ENCODE measurements at places on chromosomes 2 and 18.

- no peak for DNase-seq
These were observed 42.0 kb downstream of the FMNL2 start for GRCh38 chr2:152376968-152377367.

- DNase-seq = no peak
These were observed 3.1 kb downstream of the WNT10A start for GRCh38 chr2:218883491-218884490.

DNA sequence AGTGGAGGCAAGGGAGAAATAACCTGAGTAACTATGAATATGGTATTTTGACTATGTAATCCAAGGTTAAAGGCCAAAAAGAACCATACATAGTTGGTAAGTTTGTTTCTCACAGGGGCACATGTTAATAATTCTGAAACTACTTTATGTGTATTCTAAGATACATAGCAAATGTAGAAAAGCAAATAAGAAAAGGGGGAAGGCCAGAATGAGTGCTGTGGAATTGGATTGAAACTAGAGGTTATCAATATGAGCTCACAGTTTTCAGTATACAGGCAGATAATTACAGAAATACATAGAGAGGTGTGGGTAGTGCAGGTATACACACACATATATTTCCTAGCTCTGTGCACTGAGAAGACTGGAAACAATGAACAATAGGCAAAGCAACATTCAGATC is 13.7 kb downstream of the INO80C start:
- DNase-seq = peak; percentile 29

DNA sequence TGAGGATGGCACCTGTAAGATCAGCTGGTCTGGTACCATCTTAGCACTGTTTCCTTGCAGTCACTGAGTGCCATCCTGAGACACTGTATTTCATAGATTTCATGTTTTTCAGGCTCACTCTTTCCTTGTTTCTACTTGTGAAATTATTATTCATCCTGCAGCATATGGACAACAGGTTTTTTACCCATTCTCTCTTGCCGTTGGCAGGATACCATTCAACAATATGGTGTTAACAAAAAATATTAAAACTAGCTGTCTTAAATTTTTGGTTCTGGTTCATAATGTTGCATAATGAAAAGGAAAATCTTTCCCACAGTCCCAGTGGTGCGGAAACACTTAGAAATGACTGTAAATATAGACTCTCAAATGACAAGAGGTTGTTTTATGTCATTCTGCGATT is 23.1 kb upstream of the ATG16L1 start:
- no peak for DNase-seq

- DNase-seq = no peak
These were observed 40.2 kb downstream of the KCNH7 start for GRCh38 chr2:162798407-162798806.

GRCh38 chr2:30708491-30709290 is 98.6 kb downstream of the CAPN13 start:
- no peak for DNase-seq

GRCh38 chr2:100365434-100365833 is 43.1 kb upstream of the LONRF2 start:
- no peak for DNase-seq

GRCh38 chr2:83817511-83817910 is 641.6 kb downstream of the SUCLG1 start:
- no peak for DNase-seq

DNA sequence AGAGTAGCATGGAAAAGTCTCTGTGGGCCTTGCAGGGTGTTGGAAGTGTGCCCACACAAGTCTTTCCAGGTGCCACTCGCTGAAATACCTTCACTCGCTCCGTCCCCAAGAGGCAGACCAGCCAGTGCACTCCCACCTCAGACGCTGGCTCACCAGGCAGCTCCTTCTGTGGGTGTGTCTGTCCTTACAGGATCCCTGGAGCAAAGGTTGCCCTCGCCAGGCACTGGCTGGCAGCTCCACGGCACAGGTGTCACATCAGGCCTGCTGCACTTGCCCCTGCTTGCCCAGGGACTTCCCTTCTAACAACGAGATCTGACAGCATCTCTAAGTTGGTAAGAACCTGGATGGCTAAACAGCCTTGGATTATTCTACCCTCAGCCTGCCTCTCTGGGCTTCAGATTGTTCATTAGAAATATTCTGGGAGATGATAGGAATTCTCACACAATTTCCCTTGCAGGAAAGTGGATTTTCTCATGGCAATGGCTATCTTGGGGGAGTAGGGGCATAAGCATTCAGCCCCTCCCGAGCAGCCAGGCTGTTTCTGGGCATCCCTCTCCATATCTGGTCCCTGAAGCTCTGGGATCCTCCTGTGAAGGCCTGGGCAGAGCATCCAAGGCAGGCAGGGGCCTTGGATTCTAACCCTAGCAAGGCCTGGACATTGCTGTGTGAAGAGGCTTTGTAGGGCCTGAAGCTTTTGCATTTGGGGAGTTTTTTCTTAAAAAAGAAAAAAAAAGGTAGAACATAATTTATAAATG is 262.1 kb downstream of the MYCN start:
- no peak for DNase-seq

DNA sequence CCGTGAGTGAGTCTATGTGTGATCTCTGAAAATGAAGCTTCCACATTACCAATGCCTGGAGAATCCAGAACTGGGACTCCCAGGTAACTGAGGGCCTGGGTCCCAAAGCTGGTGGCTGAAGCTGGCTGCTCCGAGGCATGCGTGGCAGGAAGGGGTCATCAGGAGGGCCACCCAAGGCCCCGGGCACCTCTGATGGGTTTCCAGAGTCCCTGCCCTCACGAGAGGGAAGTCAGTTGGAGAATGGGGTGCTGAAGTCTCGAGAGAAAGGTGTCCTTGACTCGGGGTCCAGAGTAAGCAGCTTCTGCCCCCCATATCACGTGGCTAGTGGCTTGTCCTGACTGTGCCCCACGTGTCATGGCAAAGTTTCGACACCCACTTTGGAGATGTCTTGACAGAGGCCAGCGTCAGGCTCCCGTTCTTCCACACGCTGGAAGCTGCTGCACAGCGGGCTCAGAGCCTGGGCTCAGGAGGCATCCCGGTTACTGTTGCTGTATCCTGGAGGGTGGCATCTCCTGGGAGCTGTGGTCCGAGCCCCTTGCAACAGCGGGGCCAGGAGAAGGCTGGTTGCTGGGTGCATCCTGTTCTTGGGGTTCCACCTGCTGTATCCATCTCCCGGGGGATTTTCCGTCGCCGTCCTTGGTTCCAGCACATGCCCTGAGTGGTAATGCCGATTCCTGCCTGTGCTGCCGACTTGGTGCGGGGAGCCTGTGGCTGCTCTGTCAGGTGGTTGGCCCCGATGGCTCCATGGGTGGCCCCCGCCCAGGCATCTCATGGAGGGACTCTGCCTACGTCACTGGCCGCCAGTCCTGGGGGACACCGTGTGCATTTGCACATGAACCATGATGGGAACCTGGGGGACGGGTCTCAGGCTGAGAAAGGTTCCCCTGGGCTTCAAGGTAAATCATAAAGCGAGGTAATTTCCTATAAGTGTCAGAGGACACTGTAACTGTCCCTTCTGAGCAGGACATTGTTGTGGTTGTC is 183.3 kb upstream of the HDAC4 start:
- DNase-seq = no peak

GRCh38 chr2:237125967-237126366 is 40.3 kb downstream of the COPS8 start:
- no peak for DNase-seq

GRCh38 chr2:109128048-109128615 is 873 bp upstream of the SH3RF3 start:
- peak; percentile 48 for DNase-seq

- no peak for DNase-seq
These were observed 23.9 kb upstream of the SLC66A3 start for GRCh38 chr2:11131166-11131920.

- DNase-seq = no peak
These were observed 483.8 kb downstream of the TDRD15 start for GRCh38 chr2:21607572-21607971.

- no peak for DNase-seq
These were observed 64.4 kb downstream of the GFPT1 start for GRCh38 chr2:69322631-69323030.

DNA sequence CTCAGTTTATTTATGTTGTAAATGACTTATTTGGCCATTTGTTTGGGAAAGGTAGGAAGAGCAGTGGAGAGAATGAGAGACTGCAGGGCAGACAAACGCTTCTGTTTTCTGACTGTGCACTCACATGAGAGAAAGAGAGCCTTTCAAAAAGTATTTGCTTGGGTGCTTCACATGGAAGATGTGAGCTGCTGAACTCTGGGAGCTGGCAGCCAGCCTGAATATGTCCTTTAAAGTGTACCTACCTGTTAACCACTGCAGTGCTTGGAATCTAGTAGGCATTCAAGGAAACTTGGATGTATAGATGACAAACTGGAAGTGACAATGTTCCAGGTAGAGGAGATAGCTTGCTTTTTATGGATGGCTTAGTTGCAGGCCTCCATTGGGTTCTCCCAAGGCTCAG is 68.8 kb downstream of the PTPRM start:
- DNase-seq = no peak

- peak; percentile 85 for DNase-seq
These were observed 8.0 kb downstream of the TMBIM1 start for GRCh38 chr2:218284106-218284811.

DNA sequence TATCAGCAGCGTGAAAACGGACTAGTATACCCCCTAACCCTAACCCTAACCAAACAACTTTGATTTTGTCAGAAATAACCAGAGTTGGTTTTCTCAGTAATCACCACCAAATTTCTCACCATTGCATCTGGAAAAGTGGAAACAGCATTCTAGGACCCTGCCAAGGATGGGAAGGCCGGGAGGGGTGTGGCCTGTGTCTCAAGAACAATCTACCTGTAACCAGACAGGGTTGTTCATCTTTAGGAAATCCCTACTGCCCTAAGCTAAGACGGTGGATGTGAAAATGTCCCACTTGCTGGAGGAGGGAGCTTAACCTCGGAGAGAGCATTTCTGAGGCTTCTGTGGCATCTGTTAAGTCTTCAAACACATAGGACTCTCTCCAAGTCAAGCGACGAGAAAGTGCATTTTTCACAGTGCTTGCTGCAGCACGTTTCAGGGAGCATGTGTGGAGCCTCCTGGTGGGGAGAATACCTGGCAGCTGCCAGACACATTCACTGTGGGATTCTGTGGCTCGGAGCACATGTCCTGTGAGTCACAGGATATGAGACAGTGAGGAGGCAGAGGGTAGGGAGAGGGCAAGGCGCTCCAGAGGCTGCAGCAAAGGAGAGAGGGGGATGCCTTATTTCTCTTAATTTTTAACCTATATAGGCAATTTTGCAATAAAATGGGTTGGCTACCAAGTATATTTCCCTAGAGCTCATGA is 207.5 kb downstream of the SPP2 start:
- DNase-seq = peak; percentile 21
